ENCODE measurements at places on chromosomes 5 and 9.

DNA sequence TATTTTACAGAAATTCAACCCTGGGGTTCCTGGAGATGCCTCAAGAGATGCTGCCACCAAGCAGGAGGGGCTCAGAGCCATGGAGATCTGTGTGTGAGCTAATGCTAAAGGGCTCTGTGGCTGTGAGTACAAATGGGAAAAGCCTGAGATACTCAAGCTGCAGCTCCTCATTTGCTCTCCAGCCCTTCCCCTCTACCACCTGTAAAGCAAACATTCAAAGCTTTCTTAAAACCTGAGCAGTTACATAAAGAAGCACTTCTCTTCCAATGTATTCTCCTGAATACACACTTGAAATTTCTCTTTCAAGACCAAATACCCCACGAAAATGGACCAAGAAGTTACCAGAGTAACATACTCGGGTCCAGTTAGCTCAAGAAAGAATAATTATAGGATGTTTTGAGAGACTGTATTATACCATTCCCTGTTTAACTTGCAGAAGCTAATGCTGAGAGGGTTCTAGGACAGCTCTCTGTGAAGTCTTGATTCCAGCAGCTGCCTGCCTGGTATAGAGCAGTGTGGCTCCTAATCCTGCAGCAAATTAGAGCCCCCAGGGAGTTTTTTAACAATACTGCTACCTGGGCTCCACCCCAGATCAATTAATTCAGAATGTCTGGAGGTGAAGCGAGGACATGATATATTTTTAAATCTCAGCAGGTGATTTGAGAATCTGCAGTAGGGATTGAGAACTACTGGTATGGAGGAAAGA lies 21.1 kb downstream of the RGS7BP start:
- no peak overlapping the region for H3K27ac ChIP-seq
- H3K4me3 ChIP-seq, result no peak overlapping the region
- H3K27me3 ChIP-seq, result no peaks in the 10 kb centered on the region
- no peak for DNase-seq

DNA sequence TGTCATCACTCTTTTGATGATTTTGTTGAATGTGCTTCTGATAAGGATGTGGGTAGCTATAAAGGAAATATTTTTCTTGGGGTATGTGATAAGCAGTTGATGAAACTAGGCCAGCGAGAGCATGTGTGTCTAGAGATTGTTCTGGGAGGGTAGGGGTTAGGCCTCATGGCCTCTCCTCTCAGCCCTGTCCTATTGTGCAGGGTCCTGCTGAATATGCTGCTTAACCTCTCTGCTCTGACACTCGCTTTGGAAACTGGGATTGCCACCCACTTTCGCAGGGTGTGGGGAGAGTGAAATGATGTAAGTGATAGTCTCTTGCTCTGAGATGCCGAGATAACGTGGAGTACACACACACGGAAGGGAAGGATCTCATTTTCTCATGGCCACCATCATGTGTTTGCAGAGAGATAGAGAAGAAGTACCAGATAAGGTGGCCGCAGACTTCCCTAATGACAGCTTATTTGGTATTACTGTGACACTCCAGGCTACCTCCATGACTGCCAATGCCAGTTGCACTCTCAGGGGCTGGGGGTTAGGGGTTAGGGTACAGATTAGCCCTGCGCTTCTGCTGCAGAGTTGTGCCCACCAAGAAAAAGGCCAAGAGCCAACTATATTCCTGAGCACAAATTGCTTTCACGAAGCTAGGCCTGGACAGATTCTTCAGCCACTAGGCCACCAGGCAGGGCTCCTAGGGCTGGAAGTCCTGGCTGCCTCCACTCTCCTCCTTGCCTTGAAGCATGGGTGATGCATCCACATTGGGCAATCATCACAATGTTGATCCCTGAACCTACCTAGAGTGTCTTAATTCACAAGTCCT lies 25.2 kb upstream of the TNFAIP8 start:
- peak; percentile 69 for DNase-seq
- peaks cover 91% of the 10 kb centered on the region for H3K4me1 ChIP-seq
- peaks cover 12% of the 10 kb centered on the region for H3K36me3 ChIP-seq
- H3K27ac ChIP-seq, result peak overlapping the region; percentile 92

- no peak overlapping the region for H3K27ac ChIP-seq
- H3K27me3 ChIP-seq, result peaks cover 19% of the 10 kb centered on the region
- DNase-seq, result no peak
- H3K36me3 ChIP-seq, result no peaks in the 10 kb centered on the region
- H3K4me1 ChIP-seq, result peaks cover 14% of the 10 kb centered on the region
- H3K4me3 ChIP-seq, result no peak overlapping the region
These were observed 206.4 kb upstream of the CDKN2B start for GRCh38 chr9:22215521-22215920.

DNA sequence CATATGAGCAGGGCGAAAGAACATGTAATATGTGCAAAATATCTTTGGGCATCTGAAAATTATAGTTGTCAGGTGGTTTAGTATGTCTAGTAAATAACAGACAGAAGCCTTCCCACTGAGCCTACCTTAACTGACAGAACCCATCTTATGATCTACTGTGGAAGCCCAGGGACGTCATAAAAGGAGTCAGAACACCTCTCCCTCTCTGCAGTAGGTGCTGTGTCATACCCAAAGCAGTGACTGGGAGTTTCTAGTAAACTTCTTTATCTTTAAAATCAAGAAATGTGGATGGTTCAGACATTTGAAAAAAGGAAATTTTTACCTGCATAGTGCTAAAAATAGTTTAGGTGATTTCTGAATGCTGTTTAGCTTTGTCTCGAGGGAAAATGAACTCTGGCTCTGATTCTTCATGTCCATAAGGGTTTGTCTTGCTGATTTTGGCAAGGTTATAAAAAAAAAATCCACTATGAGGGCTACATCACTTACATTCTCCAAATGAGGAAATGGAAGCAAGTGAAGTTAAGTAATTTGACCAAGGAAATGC lies 104.0 kb downstream of the NUDT12 start:
- H3K36me3 ChIP-seq, result no peaks in the 10 kb centered on the region
- DNase-seq, result no peak
- H3K4me1 ChIP-seq, result no peaks in the 10 kb centered on the region
- H3K4me3 ChIP-seq, result no peak overlapping the region
- no peak overlapping the region for H3K27ac ChIP-seq
- H3K27me3 ChIP-seq, result peaks cover 13% of the 10 kb centered on the region

- no peaks in the 10 kb centered on the region for H3K27me3 ChIP-seq
- peaks cover 20% of the 10 kb centered on the region for H3K4me1 ChIP-seq
- DNase-seq, result no peak
- H3K27ac ChIP-seq, result no peak overlapping the region
- H3K36me3 ChIP-seq, result peaks cover 3% of the 10 kb centered on the region
- no peak overlapping the region for H3K4me3 ChIP-seq
These were observed 2.6 kb downstream of the TOR2A start for GRCh38 chr9:127732444-127732843.

DNA sequence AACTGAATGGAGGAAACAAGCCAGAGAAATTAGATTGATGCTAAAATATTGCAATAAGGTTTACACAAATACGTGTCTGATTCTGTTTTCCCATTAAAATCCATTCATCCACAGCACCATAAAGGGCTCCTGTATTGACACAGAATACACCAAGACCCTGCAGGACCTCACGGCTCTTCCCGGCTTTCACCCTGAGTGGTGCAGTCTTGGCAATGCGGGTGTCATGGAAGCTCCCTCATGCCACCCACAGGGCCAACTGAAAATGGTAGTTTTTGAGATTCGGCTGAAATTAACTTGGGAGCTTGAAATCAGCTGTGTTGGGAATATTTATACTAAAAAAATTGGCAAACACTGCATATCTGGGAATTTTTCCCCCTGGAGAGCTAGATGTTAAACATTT lies 17.3 kb upstream of the EXOC3 start:
- H3K27me3 ChIP-seq, result no peaks in the 10 kb centered on the region
- H3K4me1 ChIP-seq, result peaks cover 20% of the 10 kb centered on the region
- DNase-seq, result no peak
- no peak overlapping the region for H3K27ac ChIP-seq
- H3K4me3 ChIP-seq, result no peak overlapping the region
- H3K36me3 ChIP-seq, result peaks cover 32% of the 10 kb centered on the region
